Immature natural killer cell (primary cell): ENCODE measurements at places on chromosomes 5 and 9.

- no peak for DNase-seq
Measured at GRCh38 chr5:14587150-14587549, 5.6 kb downstream of the OTULINL start.

- peak; percentile 72 for DNase-seq
Measured at GRCh38 chr9:34380511-34381315, 4.0 kb upstream of the MYORG start.

GRCh38 chr5:129246088-129246487, 151.5 kb downstream of the ISOC1 start:
- no peak for DNase-seq

DNA sequence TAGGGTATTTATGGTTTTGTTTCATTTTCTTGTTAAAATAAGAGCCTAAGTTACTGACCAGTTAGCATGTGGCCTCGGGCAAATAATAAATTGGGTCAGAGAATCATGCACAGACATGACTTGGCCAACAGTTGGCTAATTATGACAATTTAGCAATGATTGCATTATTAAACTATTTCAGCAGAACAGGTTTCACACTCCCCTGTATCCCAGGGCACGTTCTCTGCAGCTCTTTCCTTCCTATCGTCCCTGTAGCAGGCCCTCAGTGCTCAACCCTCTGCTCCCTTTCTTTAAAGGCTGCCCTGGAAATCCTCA, 167.9 kb downstream of the TSSK1B start:
- no peak for DNase-seq

- DNase-seq: no peak
Measured at GRCh38 chr9:14097215-14097614, 216.7 kb downstream of the NFIB start.

GRCh38 chr9:35658968-35659220, 802 bp downstream of the CCDC107 start:
- no peak for DNase-seq

DNA sequence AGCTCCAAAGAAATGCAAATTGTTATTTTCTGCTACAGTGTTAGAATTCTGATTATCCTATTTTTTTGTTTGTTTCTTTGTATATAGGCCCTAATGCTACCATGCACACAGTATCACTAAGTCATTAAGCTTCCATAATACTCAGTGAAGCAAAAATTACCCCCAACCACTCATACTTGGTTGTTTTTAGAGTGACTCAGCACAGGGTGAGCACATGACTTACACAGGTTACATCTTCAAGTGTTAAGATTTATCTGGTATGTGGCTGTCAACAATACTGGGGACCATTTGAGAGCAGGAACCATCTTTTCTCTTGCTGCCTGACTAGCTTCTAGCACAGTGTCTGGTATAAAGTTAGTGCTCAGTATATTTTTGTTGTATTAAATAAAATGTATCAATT, 255.8 kb upstream of the SLC24A2 start:
- DNase-seq: no peak

- no peak for DNase-seq
Measured at GRCh38 chr5:154375329-154376008, 70.3 kb upstream of the SAP30L start.

DNA sequence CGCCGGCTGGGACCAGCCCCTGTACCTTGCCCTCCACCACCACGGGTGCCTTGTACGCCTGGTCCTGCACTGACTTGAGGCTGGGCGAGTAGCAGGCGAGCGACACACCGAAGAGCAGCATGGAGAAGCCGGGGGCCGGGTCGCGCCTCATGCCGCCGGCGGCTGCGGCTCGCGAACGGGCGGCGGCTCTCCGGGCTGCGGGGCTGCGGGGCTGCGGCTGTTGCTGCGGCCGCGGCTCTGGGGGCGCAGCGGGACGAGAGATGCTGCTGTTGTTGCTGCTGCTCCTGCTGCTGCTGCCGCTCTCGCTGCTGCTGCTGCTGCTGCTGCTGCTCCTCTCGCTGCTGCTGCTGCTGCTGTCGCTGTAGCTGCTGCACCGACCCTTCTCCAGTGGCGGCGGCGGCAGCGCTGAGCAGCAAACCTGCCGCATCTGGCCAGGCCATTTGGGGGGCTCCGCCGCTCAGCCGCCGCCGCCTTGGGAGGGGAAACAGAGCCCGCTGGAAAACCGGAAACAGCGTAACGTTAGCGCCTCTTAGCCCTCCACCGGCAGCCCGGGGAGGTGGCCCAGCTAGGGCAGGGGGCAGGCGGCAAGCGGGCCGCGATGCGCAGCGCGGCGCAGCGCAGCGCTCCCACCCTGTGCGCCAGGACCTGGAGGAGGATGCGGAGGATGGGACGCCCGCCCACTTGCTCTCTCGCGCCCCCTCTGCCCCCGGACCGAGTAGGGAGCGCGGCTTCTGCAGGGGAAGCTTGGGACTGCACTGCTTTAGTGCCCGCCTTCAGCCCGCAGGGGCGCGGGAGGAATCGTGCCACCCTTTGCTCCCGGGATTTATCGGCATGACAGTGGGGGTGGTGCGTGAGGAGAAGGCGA, at the start of gene NRG2:
NRG2 (minus strand) TSS at position 657 of the 865 bp plus-strand sequence.
- peak; percentile 25 for DNase-seq

DNA sequence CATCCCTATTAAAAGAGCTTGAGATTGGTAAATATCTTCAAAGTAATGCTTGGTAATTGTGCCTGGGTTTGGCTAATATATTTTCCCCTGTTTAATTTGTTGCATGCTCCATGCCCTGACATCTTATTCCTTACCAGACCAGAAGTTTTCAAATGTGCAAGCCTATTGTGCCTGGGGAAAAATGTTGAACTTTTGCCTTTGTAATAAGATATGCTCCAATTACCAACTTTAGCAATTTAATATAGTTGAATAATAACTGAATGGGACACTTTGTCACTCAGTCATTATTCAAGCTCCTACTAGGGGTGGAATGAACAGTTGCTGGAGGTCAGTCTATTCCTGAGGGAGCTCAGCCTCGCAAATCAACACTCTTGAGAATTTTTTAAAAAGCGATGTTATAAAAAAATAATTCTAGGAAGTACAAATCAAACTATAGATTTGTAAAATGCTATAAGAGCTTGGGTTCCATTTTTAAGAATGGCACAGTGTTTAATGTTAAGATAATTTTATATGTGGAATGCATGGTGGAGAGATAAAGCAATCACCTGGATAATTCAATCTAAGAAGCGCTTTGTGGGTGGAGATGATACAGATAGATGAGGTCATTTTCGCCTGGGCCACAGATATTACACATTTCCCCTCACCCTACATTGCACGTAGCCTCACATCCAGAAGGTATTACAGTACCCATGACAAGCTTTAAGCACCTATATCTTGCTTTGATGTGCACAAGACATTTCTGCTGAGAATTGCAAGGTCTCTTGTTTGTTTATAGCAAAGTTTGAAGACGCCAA, 231.8 kb downstream of the PIK3R1 start:
- peak; percentile 48 for DNase-seq

DNA sequence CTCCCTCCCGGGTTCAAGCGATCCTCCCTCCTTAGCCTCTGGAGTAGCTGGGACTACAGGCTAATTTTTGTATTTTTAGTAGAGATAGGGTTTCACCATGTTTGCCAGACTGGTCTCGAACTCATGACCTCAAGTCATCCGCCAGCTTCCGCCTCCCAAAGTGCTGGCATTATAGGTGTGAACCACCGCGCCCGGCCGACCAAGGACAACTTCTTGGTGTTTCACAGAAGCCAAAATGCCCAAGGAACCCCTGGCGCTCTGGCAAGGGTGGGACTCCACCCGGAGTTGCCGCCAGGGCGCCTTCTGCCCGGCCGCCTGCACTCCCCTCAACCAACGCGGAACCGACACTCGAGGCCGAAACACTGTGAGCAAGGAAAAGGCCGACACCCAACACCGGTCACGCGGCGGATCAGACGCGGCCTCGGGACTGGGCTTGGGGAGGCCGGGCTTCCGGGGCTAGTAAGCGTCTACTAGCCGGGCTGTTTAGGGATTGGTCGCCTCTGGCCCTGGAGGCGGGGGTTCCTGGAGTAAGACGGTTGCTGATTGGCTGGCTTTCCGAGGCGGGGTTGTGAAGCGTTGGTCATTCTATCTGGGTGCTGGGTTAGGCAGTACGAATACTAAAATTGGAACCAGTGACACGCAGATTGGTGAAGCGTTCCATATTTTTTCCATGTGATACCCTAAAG, 7.7 kb upstream of the CFAP157 start:
- peak; percentile 94 for DNase-seq

- no peak for DNase-seq
Measured at GRCh38 chr9:93731963-93732362, 155.6 kb downstream of the PHF2 start.

DNA sequence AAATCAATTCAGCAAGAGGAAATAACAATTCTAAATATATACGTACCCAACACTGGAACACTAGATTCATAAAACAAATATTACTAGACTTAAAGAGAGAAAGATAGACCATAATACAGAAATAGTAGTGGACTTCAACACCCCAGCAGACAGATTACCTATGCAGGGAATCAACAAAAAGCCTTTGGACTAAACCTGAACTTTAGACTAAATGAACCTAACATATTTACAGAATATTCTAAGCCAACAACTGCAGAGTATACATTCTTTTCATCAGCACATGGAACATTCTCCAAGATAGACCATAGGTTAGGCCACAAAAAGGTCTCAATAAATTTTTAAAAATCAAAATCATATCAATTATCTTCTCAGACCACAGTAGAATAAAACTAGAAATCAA, 32.9 kb upstream of the BARX1 start:
- no peak for DNase-seq

- DNase-seq: no peak
Measured at GRCh38 chr9:20532584-20532983, 89.7 kb downstream of the MLLT3 start.

DNA sequence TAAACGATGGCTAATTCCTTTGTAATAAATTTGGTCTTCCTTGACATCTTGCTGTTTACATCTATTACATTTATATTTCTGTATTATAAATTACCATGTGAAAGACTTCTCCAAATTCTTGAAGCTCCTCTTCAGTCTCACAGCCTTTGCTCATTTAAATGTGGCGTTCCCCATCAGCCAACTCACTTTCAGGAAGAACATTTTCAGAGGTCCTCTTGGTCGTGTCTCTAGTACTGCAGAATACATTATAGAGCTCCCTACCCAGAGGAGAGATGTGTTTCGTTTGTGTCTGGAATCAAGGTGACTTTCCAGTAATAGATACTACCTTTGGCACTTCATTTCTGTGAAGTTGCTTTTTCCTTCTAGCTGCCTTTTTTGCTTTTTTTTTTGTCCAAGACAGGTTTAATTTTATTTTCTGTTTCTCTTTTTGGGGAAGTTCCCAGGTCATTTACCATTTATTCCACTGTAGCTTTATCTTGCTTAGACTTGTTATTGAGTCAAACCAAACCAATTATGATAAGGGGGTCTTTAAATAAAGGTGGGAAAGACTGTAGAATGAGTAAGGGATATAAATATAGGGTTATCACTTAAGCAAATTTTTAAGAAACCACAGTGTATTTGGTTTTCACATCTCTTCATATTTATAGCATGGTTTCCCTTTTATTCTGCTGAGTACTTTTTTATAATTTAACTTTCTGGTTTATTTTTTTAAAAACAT, 12.8 kb downstream of the UBE2B start:
- no peak for DNase-seq

- DNase-seq: no peak
Measured at GRCh38 chr9:124666642-124667041, 104.5 kb downstream of the NR6A1 start.

- no peak for DNase-seq
Measured at GRCh38 chr9:23120630-23121029, 674.0 kb downstream of the DMRTA1 start.

- DNase-seq: no peak
Measured at GRCh38 chr5:76180814-76181805, 97.9 kb downstream of the SV2C start.

DNA sequence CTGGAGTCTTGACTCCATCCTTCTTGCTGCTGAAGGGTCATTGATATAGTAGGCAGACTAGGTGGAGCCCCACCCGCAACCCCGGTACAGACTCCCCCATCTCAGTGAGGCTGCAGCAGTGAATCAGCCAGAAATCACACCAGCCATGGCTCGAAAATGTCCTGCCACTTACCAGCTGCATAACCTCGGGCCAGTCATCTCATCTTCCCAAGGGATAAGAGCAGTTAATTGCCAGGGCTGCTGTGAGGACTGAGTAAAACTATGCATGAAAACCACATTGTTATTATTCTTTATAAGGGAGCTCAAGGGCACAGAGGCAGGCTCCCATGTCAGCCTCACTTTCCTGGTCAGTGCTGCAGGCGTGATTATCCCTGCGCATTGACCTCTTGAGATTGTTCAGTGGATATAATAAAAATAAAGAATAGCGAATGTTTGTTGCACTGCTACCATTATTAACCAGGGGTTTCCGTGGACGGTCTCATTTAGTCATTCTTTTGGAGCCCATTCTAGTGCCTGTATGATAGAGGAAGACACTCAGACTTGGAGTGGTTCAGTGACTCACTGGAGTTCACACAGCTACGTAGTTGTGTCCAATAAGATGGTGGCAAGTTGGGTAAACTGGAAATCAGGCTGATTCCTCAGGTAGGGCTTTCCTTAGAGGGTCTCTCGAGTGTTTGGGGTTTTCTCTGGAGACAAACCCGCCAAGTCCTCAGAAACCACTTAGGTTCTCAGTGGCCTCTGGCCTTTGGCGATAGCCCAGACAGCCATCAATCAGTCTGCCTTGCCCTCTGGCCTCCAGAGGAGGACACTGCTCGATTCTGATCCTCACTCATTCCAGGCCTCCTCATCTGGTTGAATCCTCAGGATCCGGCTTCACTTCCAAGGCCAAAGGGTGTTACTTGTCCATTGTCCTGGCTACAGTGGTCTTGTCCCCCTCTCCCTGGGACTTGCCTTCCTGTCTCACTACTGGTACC, 39.9 kb downstream of the COL15A1 start:
- DNase-seq: no peak

DNA sequence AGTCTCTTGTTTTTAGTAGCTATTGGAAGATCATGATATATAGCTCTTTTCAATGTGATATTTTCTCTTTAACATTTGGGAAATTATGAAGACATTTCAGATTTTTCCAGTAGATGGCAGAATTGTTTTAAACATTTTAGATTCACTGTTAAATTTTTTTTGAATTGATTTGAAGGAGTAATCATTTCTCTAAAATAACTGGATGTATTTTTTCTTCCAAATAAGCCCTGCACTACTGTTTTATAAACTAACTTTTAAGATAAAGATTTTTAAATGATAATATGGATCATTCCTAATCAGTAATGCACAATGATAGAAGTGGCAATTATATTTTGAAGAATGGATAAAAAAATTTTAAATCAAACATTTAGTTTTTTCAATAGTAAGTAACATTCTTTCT, 14.2 kb downstream of the NDUFAF2 start:
- DNase-seq: no peak

DNA sequence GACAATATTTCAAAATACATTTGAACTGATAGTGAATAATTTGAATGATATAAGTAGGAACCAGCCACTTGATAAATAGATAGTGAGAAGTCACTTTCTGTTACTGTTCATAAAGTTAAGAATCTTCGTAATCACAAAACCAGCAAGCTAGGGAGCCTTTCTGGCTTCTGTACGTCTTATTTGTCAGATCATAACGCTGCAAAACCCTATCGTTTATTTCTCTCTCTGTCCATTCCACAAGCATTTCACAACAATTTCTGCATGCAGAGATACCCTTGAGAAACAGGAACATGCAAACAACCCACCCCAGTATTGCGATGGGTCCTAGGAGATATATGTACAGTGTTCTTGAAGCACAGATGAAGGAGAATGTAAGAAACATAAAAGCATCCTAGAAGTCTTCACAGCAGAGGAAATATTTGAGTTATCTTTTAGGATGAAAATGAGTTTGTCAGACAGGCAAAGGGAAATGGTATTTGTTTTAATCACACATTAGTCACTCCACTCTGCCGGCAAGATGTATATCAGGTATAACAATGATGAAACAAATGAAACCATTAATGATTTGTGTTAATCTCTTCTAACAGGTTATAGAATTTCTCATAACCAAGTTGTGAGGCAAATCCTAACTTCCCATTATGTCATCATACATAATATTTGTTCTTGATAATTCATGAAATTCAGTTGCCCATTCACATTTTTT, 668.7 kb upstream of the FTMT start:
- no peak for DNase-seq
